ENCODE measurements at places on chromosomes 3 and 15. TPM values are rescaled to one million over a fixed set of nuclear protein-coding genes. Genes with fewer than 3 reads are reported as not detected.

DNA sequence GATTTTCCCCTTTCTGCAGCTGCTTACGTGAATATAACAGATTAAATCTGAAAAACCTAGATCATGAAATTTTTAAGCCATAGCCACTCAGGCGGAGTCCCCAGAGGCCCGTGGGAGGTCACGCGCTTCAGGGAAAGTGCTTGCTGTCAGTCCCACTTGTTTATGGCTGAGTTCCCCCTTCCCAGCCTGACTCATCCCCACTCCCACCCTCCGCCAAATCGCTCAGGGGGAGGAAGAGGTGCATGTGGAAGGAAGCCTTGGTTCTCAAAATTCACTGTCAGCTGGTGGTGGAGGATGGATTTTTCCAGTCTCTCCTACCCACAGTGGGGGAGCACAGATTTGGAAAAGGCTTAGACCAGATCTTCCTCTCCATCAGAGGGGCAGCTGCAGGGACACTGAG lies 67.4 kb downstream of the CORO2B start:
- no peaks in the 10 kb centered on the region for H3K36me3 ChIP-seq
- no peak for DNase-seq
- no peaks in the 10 kb centered on the region for H3K27me3 ChIP-seq
- no peak overlapping the region for H3K27ac ChIP-seq

DNA sequence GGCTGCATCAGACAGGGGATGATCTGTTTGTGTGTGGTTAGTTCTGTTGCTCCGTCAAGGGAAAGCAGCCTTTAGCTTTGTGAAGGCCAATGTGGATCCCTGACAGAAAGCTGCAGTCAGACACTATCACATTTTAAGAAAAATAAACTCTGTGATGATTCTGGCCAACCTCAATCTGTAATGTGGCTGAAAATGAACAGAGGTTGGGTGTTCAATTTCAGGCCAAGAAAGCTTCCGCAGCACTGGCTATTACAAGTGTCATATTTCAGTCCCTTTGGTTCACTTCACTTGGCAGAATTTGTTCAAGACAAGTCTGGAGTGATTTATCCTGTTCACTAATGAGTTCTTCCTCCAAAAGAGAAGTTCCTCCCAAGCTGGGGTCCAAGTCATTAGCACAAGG lies 571.8 kb upstream of the IL12A start:
- no peak overlapping the region for H3K4me3 ChIP-seq
- H3K4me1 ChIP-seq: no peaks in the 10 kb centered on the region
- H3K36me3 ChIP-seq: no peaks in the 10 kb centered on the region
- DNase-seq: no peak
- no peak overlapping the region for H3K27ac ChIP-seq

GRCh38 chr3:109118584-109118983 lies 650 bp upstream of the MORC1 start:
- H3K27me3 ChIP-seq: no peaks in the 10 kb centered on the region
- H3K27ac ChIP-seq: no peak overlapping the region
- H3K36me3 ChIP-seq: no peaks in the 10 kb centered on the region
- no peak overlapping the region for H3K4me3 ChIP-seq

Gene UROC1
- not detected for total RNA-seq

DNA sequence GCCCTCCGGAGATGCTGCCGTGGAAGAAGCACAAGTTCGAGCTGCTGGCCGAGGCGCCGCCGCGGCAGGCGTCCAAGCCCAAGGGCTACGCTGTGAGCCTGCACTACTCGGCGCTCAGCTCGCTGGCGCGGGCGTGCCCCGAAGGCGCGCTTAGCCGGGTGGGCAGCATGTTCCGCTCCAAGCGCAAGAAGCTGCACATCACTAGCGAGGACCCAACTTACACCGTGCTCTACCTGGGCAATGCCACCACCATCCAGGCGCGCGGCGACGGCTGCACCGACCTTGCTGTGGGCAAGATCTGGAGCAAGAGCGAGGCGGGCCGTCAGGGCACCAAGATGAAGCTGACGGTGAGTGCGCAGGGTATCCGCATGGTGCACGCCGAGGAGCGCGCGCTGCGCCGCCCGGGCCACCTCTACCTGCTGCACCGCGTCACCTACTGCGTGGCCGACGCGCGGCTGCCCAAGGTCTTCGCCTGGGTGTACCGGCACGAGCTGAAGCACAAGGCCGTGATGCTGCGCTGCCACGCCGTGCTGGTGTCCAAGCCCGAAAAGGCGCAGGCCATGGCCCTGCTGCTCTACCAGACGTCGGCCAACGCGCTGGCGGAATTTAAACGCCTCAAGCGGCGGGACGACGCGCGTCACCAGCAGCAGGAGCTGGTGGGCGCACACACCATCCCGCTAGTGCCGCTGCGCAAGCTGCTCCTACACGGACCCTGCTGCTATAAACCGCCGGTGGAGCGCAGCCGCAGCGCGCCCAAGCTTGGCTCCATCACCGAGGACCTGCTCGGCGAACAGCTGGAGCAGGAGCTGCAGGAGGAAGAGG lies 1.3 kb downstream of the FAM43A start:
- no peak overlapping the region for H3K27ac ChIP-seq
- H3K4me1 ChIP-seq: peaks cover 59% of the 10 kb centered on the region
- H3K4me3 ChIP-seq: peak overlapping the region; percentile 92
- no peak for DNase-seq

Measured in activated T-helper 1 cell treated with anti-CD3 and anti-CD28 coated beads, Interleukin-12 subunit alpha, Interleukin-12 subunit beta, Interleukin-2, Interleukin-4 antibody, amounts not matched to agents 30 ng/mL and 10 ng/mL and 1 ng/mL, durations not matched to agents 14 hours and 24 hours and 36 hours (primary cell).